Stimulated activated CD4-positive, alpha-beta T cell treated with anti-CD3 and anti-CD28 coated beads, Interleukin-4, amount 100 ng/mL, for 1 hour (primary cell): ENCODE measurements at places on chromosomes 5 and 9.
A peak's percentile ranks its signal among the peaks of the same experiment; 100 is the strongest.

GRCh38 chr9:38445154-38446043 is 21.1 kb upstream of the IGFBPL1 start:
- DNase-seq: no peak

GRCh38 chr5:57841676-57842363 is 359.2 kb upstream of the ACTBL2 start:
- no peak for DNase-seq

- DNase-seq: peak; percentile 41
Measured at GRCh38 chr5:7869474-7870136, 657 bp downstream of the MTRR start.

- DNase-seq: no peak
Measured at GRCh38 chr5:80238097-80238496, 17.8 kb downstream of the SERINC5 start.

DNA sequence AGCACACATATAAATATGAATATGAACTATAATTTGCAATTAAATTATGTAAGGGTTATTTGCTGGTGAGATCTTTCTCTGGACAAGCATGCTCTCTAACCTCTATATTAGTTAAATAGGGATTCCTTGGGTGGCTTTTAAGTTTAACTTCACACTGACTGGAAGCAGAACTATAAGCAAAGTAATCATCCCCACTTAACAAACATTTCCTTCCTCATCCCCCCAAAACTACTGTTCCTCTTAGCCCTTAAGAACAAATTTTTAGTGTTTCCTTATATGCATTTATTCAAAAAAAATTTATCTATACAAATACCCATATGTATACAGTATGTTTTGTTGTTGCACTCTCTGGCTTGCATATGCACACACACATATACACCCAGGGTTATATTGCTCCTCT is 512.1 kb upstream of the MEF2C start:
- DNase-seq: no peak

- no peak for DNase-seq
Measured at GRCh38 chr5:43174586-43174985, 17.4 kb upstream of the NIM1K start.

DNA sequence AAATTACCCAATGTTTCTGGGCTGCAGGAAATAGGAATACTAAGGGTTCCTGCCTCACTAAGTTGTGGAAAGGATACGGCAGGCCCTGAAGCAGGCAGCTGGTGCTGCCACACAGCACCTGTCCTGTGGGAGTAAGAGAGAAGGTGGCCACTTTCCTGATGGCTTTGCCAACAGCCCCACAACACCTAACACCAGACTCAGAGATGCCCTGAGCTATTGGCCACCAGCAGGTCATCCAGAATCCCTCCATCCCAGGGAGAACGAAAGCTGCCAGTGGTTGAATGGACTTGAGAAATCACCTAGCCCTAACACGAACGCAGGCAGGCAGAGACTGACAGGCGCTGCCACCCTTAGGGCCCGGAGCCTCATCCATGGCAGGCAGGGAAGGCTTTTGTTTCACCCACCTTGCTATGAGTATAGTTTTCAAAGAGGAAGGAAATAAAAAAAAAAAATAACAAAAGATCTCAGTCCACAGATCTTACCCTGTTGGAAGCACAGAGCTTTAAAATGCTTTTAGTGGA is 82.2 kb downstream of the DCP2 start:
- no peak for DNase-seq

DNA sequence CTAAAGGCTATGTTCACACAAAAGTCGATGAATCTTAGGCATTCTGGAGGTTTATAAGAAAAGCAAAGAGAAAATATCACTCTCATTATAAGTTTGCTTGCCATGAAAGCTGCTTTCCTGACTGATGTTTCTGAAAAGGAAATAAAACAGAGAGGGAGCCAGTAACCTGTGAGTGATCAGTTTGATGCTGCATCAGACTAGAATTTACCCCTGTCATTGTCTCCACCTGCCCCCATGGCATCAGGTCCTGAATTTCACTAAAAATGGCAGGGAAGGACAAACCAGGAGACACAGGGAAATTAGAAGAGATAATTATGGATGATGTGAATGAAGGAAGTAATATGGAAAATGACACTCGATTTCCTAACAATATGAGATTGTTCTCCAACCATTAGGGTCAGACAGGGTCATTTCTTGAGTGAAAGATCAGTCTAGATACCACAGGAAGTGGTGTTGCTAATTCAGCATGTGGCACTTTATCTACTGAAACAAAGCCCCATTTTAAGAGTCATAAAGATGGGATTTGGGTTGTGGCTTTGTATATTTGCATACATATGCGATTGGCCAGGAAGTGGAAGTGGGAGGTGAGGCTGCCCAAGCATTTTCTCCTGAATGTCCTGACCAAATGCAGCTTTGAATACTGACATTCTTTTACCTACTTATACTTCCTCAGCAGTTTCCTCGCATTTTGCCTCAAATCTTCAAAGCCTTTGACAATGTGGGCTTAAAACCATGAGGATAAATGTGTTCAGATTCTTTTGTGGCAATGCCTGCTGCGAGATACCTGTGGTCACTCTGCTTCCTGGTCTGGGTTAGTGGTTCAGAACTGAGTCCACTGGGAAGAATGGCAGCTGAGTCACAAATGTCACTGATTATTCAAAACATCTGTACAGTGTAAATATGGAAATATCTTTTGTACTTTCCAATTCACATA is 29.7 kb downstream of the MEGF10 start:
- DNase-seq: no peak

- no peak for DNase-seq
Measured at GRCh38 chr5:151895660-151896030, 29.0 kb downstream of the GLRA1 start.

GRCh38 chr5:167057665-167058064 is 1233.8 kb upstream of the WWC1 start:
- no peak for DNase-seq

GRCh38 chr9:90991953-90992352 is 190.3 kb downstream of the SYK start:
- no peak for DNase-seq

- no peak for DNase-seq
Measured at GRCh38 chr5:31861601-31862000, 222.7 kb downstream of the PDZD2 start.

GRCh38 chr9:33125461-33125860 is 41.7 kb downstream of the B4GALT1 start:
- no peak for DNase-seq

DNA sequence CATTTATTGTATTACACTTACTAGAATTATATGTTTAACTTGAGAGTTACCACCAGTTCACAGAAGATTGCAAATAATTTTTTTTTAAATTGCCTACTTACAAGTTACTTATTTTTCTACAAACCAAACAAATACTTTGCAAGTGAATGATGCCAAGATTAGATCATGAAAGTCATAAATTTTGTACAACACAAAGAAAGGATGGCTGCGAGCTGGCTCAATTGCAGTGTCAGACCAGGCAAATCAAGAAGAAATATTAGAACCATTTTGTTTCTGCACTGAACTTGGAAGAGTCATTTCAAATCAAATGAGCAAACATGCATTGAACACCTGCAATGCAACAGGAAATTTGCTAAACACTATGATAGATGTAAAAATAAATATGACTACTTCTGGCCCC is 97.3 kb downstream of the PLCXD3 start:
- DNase-seq: no peak

- no peak for DNase-seq
Measured at GRCh38 chr9:19342947-19343346, 37.1 kb downstream of the RPS6 start.

DNA sequence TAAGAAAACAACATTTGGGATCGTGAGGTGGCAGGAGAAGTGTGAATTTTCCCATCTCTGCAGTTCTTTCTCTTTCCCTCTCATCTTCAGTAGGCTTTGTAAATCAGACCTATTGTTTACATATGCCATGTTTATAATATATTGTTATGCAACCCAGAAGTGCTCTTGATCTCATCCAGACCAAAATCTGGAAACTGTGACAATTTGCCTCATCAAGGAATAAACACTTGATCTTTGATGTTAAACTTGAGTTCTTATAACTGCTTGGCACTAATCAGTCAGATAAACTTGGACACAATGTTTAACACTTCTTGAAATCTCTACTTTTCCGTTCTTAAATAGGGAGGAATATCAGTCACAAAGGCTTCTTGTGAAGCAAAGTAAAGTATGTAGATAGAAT is 384.7 kb downstream of the DMRT2 start:
- no peak for DNase-seq

- DNase-seq: no peak
Measured at GRCh38 chr9:117783828-117784227, 79.6 kb downstream of the TLR4 start.

DNA sequence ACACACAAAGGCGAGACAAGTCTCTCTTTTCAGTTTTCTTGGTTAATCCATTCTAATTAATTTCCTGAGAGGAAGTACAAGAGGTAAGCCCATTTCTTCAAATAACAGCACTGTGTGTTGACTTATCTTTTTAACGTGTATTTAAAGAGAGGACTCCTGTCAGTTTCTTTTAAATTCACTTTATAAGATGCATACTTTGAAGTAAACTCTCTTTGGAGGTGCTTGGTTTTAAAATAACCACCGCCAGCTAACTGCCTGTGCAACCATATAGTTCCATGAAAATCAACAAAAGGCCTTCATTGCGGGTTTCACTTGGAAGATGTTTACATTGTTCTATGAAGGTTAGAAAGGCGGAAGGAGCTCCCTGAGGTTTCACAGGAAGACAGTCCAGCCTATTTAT is 13.1 kb upstream of the SERINC5 start:
- DNase-seq: no peak

GRCh38 chr9:114761523-114761922 is 44.3 kb downstream of the TNFSF15 start:
- DNase-seq: no peak

DNA sequence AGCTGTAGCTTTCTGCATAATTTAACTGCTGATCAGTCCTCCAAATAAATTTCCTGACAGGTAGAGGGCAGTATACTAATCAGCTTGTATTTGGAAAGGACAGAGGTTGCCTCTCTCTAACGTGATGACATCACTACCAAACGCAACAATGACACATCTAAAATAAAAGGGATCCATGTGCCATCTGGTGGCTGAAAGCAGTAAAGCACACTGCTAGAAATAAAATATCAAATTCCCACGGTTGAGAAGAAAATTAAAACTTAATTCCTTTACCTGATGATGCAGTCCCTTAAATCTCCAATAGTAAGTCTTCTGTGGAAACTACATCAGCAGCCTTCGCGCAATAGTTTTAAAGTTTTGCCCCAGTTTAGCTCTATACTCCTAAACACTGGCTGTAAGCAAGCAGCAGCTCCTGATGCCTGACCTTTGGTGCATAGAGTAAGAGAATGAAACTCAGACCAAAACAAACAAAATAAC is 54.5 kb downstream of the DIAPH1 start:
- DNase-seq: peak; percentile 47

DNA sequence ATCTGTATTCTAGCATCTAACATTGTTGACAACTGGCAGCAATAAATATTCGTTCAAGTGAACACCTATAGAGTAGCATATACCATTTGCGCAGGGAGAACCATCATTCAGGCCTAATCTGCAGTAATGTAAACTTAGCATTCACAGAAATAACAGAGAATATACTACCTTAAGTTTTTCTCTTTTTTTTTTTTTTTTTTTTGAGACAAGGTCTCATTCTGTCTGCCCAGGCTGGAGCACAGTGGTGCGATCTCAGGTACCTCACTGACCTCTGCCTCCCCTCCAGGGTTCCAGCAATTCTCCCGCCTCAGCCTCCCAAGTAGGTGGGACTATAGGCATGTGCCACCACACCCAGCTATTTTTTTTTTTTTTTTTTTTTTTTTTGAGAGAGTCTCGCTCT is 12.1 kb downstream of the UBAP2 start:
- no peak for DNase-seq

DNA sequence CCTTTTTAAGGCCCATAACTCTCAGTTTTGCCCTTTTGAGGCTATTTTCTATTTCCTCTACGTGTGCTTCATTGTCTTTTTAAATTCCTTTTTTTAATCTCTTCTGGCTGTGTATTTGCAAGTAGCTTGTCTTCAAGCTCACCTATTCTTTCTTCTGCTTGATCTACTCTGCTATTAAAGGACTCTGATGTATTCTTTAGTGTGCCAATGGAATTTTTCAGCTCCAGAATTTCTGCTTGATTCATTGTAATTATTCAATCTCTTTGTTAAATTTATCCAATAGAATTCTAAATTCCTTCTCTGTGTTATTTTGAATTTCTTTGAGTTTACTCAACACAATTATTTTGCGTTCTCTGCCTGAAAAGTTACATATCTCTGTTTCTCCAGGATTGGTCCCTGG is 178.7 kb downstream of the FAM170A start:
- DNase-seq: no peak

DNA sequence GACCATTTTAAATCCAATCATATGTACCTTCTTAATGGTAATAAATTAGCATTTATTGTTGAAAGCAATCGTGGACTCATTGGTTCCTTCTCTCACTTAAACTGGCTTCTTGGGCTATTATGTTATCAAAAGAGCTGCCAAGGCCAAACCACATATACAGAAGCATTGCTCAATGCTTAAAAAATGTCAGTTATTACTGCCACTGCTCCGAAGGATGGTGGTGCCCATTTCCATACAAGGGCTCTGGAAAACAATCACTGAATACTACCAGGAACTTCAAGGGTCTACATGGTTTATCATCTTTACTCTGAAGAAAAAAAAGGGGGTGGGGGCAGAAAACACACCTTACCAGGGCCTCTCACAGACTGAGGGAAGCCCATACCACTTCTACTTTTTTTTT is 104.3 kb downstream of the GNAQ start:
- DNase-seq: no peak

GRCh38 chr9:113475992-113476391 is 12.5 kb downstream of the RGS3 start:
- DNase-seq: no peak

- DNase-seq: no peak
Measured at GRCh38 chr5:75048457-75048953, 3.9 kb downstream of the GCNT4 start.

- DNase-seq: peak; percentile 23
Measured at GRCh38 chr9:447230-448025, 232.8 kb downstream of the DOCK8 start.

DNA sequence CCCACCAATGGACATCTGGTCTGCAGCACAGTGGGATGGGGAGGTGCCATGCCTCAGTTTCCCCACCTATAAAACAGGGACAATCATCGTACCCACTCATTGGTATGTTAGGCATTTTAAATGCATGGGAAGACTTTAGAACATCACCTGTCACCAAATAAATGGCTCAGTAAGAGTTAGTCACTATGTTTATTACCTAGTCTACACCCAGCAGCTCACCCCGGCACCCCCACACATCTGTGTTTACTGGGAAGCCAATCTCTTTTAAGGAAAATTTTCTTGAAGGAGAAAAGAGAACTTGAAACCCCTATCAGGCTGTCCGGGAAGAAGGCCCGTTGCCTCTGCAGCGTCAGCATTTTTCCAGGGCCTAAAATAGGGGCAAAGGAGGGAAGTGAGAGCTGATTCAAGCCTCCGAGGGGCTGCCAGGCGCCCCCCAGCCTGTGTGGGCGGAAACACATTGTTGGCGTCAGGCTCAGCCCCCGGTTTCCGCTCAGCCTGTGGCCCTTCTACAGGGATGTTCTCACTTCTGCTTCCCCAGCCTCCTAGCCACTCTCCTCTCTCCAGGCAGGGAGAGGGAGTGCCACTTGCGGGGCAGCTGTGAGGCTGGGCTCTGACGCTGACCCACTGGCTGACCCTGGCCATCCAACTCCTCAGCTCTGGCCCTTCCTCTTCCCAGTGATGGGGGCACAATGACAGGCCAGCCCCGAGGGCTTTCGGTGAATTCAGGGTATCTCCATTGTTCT is 4.6 kb downstream of the CSF1R start:
- no peak for DNase-seq
